ENCODE measurements at places on chromosomes 11 and 22.

GRCh38 chr11:122028036-122028435, 88.0 kb downstream of the BLID start:
- no peak for DNase-seq

- DNase-seq: no peak
Observed at GRCh38 chr11:44589301-44589700, 23.8 kb downstream of the CD82 start.

DNA sequence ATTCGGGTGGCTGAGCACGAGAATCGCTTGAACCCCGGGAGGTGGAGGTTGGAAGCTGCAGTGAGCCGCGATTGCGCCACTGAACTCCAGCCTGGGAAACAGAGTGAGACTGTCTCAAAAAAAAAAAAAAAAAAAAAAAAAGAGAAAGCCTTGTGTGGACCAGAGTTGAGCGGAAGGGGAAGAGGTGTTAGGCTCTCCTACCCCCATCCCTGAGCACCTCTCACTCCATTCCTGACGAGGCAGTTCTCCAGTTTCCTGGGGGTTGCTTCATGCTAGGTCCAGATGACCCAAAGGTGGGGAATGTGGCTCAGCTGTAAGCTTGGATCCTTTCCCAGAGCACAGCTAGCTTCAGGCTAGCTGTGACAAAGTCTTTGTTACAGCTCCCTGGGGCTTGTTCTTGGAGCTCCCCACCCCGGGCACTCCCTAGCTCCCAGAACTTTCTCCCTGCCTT, 8.8 kb upstream of the DNAL4 start:
- DNase-seq: no peak

DNA sequence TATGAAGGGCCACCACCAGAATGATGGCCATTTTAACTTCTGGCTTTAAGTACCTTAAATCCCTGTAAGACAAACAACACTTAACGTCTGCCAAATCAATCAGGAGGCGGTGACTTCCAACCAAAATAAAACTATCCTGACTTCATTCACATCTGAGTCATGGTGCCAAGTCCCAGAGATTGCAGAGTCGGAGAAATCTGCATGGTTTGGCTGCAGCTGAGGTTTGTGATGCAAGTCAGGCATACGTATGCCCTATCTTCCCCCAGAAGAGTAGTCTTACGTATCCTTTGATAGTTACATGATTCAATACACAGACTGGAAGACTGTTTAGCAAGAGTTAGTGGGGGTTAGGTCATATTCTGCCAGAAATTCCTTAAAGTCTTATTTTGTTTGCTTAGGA, 1.7 kb upstream of the GAB2 start:
- peak; percentile 91 for DNase-seq

DNA sequence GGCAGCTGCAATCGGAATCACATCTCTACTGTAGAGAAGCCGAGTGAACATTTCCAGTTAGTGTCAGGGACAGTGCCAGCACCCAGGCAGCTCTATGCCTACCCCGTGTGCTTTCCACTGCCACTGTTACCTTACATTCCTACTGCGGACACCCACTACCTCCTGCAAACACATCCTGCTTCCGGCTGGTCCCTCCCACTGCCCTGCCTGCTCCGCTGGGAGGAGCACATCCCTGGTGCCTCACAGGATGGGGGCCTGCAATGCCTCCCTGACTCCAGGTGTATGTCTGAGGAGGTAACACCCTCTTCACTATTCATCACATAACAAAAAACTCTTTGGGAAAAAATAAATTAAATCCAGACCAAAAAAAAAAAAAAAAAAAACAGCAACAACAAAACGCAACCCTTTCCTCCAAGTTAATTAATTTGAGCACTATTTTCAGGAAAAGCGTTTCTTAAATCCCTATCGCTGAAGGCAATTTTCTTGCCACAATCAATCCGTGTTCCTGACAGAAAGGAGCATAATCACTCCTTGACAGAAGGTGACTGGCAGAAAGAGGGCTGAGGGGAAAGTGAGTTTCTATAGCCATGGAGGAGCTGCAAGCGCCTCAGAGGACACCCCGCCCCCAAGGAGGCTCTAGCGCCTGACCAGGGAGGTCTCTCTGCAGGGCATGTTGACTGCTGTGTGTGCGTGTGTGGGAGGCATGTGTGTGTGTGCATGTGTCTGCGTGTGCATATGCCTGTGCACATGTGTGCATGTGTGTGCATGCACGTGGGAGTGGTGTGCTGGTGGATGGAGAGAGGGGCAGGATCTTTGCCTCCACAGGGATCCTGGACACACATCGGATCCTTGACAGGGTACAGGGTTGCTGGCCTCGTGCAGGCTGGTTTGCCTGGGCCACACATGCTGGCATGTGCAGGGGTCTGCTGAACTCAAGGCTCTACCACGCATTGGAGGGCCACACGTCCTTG, 134.8 kb upstream of the NTM start:
- DNase-seq: peak; percentile 70

Data from vagina (tissue), 2 donors.